ENCODE measurements at places on chromosomes 3 and 15.

- ATAC-seq: no peak
Measured at GRCh38 chr3:125512135-125512920, 7.7 kb downstream of the SNX4 start.

DNA sequence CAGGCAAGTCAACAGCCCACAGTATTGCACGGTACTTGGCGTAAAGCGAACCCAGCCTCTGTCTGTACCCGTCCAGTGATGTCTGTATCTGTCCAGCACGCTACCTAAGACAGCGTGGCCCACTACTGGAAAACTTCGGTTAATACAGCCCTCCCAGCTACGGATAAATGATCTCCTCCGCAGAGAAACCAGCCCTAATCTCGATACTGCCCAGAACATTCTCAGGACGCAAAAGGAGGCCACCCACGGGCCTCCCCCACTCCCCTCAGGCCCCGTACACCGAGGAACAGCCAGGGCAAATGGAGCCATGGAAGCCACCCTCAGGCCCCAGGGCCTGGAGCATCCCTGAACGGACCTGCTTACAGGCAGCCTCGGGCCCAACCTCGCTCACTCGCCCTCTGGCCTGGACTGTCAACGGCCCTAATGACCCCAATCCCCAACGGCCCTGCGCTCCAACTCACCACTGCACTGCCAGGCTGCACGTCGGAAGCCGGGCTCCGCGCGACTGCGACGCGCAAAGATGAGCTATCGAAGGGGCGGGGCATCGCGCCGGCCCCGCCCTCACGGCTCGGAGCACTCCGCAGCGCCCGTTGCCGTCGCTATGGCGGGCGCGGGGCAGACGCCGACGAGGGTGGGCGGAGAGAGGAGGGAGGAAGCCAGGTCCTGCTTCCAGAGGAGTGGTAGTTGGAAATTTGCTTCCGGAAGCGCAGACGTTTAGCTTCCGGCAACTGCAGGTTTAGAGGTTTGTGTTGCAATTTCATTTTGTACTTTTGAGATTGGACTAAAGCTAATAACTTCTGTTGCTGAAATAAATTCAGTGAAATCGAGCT is at the start of gene SKIC8:
Gene SKIC8 (minus strand): TSS at position 509 of the 830 bp plus-strand sequence. CDS start 3,923 bp downstream, outside the sequence.
- peak; percentile 94 for ATAC-seq

DNA sequence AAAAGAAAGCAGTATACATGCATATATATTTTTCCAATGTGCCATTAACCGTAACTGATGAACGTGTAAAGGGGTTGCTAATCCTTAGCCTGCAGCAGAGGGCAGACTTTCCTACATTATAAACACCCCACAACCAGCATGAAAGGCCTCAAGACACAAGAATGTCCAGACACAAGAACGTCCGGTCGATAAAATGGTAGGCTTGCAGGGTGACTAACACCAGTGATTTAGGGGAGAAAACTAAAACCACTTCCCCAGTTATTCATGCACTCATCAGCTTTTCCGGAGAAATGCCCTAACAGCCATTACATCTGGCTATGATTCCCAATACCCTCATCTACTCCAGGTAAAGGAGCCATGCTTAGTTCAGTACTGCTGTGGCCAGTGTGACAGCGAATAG is 57.4 kb downstream of the LRTM1 start:
- ATAC-seq: peak; percentile 73

GRCh38 chr3:134795746-134796280 is 753 bp downstream of the EPHB1 start:
- peak; percentile 3 for ATAC-seq

GRCh38 chr3:152159328-152159727 is 109.4 kb upstream of the MBNL1 start:
- ATAC-seq: no peak

DNA sequence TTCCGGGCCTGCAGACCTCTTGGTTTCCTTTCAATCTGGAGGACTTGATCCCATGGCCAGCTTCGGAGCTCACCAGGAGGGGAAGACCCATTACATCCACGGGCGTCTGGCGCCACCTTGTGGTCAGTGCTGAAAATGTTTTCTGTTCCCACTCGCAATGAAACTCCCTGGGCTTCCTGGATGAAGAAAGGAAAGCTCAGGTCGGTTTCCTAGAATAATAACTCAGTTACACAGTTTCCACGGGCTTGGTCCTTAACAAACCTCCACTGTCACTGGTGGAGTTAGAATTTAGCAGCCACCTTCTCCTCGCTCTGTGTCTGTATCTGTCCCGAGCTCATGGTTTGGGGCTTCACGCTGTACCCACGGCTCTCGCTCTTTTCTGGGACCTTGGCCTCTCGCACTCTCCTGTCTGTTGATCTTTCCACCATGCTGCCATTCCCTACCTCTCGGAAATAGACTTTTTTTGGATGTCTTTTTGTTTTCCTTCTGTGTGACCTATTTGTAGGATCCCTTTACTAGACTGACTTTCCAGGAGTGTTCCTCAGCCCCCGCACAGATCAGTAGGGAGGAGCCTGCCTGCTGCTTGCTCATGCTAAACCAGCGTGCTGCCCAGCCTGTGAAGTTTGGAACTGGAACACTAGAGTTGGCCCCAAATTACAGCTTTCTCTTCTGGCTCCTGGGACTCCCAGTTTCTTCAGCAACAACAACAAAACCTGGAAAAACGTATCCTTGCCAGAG is 56.3 kb downstream of the IL20RB start:
- ATAC-seq: peak; percentile 98

DNA sequence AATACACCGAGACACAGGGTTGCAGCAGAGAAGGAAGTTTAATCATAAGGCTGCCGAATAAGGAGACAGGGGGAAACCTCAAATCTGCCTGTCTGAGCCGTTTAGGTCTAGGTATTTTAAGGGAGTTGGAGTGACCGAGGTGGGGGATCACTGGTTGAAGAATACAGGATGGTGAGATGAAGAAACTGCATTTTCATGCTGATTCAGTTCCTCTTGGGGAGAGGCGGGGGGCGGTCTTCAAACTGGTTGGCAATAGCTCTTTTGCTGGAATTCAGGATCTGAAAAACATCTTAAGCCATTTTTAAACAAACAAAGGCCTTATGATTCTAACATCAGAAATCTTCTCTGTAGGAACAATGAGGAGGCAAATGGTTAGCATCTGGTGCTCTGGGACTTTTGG is 699.5 kb upstream of the CFAP20DC start:
- no peak for ATAC-seq

- ATAC-seq: peak; percentile 38
Measured at GRCh38 chr15:56758770-56759449, 25.6 kb upstream of the ZNF280D start.

- peak; percentile 99 for ATAC-seq
Measured at GRCh38 chr3:115436767-115437301, 186.5 kb upstream of the GAP43 start.

DNA sequence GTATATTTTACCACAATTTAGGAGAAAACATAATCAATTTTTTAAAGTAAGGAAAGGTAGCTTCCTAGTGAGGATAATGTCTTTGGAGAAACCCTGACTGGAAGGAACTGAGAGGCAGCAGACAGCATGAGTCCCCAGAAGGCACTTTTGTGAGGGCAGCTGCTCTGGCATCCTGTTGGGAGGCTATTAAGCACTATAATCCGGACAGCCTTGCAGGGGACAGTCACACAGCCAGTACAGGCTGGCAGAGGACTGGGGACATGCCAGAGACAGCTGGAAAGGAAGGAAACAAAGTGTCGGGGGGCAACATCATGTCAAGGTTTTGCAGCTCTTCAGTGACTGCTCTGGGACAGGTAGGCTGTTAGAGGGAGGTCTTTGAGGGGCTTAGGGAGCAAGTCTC is 15.7 kb downstream of the ACAN start:
- ATAC-seq: no peak

- ATAC-seq: peak; percentile 92
Measured at GRCh38 chr3:43894176-43895049, 203.7 kb downstream of the ABHD5 start.

DNA sequence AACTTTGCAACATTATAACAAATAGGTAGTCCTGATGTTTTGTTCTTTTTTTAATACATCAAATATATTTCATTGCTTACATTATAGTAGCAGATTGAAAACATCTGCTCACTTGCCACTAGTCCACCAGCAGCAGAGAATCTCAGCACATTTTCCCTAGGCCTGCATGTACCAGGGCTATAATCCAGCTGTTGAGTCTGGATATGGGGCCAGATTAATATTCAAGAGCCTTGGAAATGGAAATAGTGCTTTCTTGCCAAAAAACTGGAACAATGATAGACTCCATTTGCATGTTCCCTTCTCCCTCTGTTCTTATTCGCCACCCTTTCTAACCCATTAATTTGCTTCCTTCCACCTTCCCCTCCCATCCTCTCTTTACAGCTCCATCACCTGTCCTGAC is 288.0 kb downstream of the EPHA3 start:
- ATAC-seq: no peak

- ATAC-seq: no peak
Measured at GRCh38 chr15:31871166-31871886, 159.0 kb upstream of the CHRNA7 start.

DNA sequence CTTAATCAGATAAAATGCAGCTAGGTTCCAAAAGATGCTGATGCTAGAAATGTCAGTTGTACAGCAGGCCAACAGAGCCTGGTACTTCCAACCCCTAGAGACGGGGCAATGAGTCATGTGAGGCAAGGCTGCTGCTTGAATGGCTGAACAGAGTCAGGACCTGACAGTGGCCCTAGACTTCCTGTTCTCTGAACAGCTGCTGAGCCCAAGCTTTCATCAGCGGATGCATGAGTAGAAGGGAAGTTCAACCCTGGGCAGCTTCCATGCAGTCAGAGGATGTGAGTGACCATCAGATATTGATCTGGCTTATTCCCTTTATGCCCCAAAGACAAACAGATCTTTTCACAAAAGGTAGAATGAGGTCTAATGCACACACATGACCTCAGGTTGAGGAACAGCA is 282.9 kb upstream of the COL8A1 start:
- ATAC-seq: no peak

GRCh38 chr3:27485866-27486265 is 1.7 kb upstream of the SLC4A7 start:
- no peak for ATAC-seq

DNA sequence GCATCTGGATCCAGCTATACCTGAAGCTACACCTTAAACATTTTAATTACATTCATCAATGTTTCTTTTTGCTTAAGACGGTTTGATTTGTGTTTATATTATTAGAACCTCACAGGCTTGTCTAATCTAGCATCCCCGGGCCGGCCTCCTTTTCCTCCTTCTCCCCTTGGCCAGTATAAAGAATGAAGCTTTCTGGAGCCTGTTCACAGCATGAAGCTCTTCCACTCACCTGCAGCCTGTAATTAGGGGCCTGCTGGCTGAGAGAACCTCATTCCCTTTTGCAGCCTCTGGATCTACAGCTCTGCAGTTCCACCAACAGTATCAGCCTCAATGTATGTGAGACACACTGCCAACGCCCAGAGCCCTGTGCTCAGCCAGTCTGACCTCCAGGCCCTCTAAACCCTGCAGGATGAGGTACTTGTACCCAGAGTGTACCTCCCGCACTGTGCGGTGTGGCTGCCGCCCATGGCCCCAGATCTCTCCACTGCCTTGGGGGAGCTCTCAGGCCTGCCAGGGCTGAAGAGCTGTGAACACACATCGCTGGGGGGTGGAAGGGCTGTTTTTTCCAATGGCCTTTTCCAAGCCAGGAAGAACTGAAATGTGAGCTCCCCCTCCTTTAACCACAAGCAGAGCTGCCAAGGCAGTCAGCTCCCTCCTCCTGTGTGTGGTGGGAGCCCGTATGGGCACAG is 114.7 kb upstream of the ALDH1A3 start:
- no peak for ATAC-seq

- ATAC-seq: no peak
Measured at GRCh38 chr3:41598402-41599126, 363.3 kb downstream of the ULK4 start.

DNA sequence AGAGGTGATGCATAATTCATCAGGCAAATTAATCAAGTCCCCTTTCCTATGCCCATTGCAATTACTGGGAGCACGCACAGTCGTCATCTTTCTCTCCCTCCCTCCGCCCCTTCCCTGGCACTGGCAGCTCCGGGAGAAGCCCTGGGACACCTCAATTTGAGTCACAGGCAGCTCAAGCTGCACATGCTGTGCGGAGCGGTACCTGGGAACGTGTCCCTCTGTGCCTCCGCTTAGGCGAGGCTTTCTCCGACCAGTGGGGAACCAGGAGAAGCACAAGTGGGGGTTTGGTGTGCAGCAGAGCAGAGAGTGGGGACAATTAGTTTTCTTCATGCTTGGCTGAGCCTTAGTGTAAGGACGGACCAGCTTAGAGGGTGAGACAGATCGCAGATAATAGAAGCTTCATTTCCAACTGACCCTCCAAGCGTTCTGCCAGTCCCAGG is 88.3 kb downstream of the SOX14 start:
- ATAC-seq: peak; percentile 82

- ATAC-seq: no peak
Measured at GRCh38 chr3:44048196-44048924, 193.3 kb upstream of the TOPAZ1 start.

GRCh38 chr3:134134240-134134639 is 104.5 kb upstream of the SLCO2A1 start:
- no peak for ATAC-seq

DNA sequence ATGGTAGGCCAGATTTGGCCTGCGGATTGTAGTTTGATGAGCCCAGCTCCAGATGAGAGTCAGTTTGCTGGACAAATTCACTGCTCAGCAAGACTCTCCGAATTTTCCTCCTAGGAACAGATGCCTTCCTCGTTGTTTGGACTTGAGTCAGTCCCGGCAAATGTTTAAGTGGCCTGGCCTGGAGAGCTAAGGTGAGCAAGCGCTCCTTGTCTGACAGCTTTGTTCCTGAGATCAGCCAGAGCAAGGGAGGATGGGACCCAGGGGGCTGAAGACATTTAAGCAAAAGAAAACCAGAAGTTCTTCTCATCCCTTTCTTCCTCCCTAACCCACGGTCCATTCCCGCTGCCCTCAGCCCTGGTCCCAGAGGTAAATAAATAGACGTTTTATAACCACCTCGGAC is 40.3 kb downstream of the POLR2M start:
- ATAC-seq: no peak

- no peak for ATAC-seq
Measured at GRCh38 chr3:18840535-18841137, 307.7 kb upstream of the KCNH8 start.

DNA sequence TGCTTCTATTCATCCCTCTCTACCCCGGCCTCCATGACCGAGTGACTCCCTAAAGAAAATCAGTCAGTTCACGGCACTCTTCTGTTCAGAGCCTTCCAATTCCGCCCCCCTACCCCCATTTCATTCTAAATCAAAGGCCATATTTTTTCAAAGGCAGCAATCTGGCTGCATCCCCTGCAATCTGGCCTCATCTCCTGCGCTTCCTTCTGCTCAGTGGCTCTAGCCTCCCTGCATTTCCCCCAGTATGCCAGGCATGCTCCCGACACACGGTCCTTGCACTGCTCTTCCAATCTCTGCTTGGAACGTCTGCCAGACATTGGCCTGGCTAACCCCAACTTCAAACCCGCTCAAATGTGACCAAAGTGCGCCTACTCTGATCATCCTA is 67.7 kb downstream of the EXOG start:
- no peak for ATAC-seq

DNA sequence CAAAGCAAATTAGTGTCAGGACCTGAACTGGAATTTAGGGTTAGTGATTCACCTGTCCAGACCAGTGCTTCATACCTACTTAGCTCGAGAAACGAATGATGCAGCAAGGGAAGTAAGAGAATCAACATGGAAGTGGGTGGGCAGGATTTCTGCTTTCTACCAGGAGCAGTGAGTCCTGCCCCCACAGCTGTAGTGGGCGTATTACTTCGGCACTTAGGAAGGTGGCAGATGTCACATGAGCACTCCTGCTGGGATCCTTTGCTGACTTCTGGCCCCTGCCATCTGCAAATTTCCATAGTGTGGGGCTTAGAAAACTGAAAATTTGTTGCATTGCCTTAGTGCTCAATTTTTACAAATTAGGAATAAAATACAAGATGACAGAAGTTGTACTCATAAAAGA is 31.2 kb downstream of the RYR3 start:
- no peak for ATAC-seq

GRCh38 chr3:99690761-99691369 is 52.5 kb downstream of the COL8A1 start:
- ATAC-seq: no peak
